ENCODE measurements at places on chromosomes 5 and 9.

DNA sequence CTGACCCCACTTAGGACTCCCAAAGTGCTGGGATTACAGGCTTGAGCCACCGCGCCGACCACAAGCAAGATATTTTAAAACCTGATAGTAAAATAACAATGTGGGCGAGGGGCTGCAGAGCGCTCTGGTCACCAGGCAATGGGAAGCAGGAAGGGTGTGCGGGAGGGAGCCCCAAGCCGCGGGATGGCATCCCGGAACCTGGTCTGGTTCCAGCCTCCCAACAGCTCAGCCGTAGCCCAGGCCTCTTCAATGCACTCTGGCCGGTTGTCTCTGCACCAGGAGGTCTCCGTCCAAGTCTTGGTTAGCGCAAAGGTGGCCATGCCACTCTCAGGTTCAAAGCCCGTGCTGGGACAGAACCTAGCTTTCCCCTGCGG lies 694 bp upstream of the UAP1L1 start:
- no peak for DNase-seq

DNA sequence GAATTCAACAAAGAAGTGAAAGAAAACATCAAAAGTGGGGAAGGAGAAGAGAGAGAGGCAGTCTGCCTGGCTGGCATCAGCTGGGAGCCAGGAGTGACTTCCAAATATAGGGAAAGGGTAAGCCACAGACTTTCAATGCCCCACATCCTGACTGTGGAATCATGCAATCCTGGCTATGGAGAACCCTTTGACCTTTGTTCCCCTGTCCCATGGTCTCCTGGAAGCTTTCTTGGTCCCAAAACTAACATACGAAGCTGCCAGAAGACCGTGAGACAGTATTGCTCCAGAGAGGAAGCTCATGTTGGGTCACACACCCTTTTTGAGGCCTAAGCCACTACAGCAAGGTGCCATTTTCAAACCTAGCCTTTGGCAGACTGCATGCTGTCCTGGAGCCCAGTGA lies 665.5 kb downstream of the ELAVL2 start:
- no peak for DNase-seq

DNA sequence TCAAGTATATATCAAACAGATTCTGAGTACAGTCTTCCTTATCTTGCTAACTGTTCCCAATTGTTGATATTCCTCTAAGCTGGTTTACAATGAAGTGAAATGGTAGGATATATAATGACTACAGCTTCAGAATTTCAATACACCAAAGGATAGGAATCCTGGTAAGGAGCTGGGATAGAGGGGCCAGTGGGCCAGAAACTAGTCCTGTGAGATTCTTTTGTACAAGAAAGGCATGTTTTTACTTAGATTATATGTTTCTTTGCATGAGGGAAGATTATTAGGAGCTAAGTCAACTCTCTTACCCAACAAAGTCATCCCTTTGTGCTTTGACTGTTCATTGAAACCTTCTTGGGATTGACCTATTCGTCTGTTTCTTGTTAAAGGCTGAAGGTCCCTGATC lies 435.7 kb downstream of the PLK2 start:
- DNase-seq, result no peak

- DNase-seq, result no peak
These were observed 149.5 kb downstream of the PCSK1 start for GRCh38 chr5:96283589-96283988.

- DNase-seq, result no peak
These were observed 9.9 kb downstream of the RBM27 start for GRCh38 chr5:146213210-146213826.

DNA sequence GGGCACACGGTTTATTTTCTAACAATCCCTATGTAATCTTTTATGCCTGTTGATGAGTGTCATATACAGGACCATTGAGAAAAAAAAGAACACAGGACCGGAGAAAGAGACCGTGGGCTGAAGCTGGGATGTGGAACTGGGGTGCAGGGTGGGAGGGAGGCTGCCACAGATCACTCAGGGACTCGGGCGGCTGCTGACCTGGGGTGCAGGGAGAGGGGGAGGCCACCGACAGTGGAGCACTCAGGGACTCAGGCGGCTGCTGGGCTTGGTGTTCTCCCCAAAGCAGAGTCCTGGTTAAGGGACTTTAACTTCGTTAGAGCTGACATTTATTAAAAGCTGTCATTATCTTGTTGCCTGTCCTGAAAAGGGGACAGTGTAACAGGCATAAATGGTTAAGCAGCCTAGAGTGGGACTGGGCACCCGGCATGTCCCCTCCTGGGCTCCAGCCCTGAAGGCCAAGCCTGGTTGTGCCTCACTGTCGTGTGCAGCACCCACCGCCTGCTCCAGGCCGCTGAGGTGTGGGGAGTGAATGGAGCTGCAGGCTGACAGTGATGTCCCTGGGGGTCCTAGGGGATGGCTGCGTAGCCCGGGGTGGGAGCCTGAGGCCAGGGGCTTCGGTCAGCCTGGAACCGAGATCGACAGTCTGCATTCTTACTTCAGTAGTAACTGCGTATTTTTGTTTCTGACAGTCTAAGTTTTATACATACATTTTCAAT lies 14.0 kb downstream of the NDUFS6 start:
- DNase-seq, result no peak

DNA sequence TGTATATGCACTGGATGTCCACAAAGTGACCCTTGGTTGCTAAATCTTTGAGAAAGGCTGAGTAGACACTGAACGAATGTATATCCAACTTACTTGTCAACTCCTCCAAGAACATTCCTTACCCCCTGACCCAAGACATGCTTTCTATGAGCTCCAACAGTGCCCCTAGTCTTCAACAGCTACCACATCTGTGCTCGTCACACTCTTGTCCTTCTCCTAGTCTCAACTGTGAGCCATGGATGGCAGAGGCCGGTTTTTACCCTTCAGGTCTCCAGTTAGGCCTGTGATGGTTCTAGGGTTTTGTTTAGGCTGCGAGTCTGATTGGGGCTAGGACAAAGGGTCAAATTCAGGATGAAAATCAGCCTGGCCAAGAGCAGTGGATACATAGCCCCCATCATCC lies 19.0 kb upstream of the GPX3 start:
- DNase-seq, result no peak

GRCh38 chr5:180522330-180522729 lies 28.2 kb downstream of the CNOT6 start:
- no peak for DNase-seq

DNA sequence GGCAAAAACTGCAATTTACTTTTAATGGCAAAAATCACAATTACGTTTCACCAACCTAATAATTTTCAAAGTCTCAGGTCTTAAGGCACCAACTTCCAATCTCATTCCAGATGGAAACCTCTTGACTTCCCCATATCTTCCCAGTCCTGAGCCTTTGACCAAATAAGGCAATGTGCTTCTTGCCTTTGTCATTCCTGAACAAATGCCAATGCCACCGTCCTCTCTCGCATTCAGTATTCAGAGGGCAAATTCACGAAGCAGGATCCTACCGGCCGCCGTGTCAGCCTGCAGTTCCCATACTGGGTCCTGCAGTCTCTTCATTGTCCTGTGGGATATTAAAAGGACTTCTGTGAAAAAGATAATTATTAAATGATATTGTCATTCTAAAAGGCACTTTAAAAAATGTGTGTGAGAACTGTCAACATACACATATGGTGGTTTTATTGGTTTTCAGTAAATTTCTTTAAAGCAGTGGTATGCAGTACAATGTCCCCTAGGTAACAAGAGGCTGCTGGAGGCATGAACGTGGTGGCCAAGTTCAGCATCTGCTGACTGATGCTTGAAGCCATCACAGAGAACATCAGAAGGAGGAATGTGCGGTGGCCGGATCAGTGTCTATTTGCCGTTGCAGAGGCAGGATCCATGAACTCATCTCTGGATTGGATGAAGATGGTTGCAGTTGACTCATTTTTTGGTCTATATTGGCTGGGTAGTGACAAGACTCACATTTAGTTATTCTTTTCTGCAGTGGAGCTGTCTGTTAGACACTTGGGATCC lies 101.4 kb upstream of the IRX4 start:
- no peak for DNase-seq

- DNase-seq, result no peak
These were observed 53.9 kb upstream of the TRIM32 start for GRCh38 chr9:116632990-116633838.

- no peak for DNase-seq
These were observed 111.2 kb downstream of the EDIL3 start for GRCh38 chr5:84273517-84273883.

GRCh38 chr5:6832994-6833393 lies 119.8 kb downstream of the TENT4A start:
- DNase-seq, result no peak

GRCh38 chr9:69325409-69326212 lies 596 bp downstream of the ENTREP1 start:
- DNase-seq, result no peak

DNA sequence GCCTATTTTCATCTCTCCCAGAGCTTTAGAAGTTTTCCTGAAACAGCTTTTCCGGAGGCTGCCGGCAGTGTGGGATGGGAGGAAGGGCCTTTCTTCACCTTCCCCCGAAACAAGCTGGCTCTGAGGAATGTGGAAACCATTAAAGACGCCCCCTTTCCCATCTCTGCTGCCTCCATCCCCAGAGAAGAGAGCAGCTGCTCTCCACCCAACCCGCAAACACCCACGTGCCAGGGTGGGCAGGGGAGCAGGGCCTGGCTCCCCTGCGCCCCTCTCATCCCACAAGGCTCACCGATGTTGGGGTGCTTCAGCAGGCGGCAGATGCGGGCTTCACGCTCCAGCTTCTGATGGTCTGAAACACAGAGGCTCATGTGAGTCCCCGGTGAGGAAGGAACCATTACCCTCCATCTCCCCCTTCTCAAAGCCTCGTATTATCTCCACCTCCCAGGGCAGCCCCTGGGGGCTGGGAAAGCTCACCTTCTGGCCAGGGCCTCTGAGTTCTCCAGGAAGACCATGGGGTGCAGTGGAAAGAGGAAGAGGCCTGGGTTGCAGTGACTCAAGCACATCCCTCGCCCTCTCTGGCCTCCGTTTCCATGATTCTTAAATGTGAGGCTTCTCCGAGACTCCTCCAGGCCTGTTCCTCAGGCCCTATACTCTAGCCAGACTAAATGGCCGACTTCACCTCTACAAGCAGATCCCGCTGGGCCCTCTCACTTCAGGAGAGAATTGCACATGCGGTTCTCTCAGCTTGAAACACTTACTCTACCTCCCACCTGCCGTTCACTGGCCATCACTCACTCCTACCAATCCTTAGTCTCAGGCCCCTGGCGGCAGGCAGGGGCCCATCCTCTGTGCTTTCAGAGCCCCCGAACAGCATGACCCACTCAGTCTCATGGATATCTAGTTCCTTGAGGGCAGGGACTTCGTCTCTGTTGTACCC lies 24.6 kb downstream of the CAMK2A start:
- no peak for DNase-seq

DNA sequence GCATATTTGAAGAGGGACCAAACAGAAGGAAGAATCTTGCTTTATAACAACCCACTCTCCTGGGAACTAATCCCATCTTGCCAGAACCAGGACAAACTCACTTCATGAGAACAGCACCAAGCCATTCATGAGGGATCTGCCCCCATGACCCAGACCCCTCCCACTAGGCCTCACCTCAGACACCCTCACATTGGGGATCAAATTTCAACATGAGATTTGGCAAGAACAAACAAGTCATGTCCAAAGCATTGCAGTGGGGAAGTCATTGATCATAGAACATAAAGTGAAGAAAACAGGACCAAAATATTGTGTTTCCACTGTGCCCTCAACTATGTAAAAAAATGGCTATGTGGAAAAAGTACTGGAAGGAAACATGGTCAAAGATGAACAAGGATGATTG lies 43.9 kb downstream of the MAP1B start:
- no peak for DNase-seq

- DNase-seq, result no peak
These were observed 2.9 kb upstream of the CNTRL start for GRCh38 chr9:121071756-121072421.

- DNase-seq, result no peak
These were observed 46.6 kb upstream of the IPPK start for GRCh38 chr9:92716557-92716956.

DNA sequence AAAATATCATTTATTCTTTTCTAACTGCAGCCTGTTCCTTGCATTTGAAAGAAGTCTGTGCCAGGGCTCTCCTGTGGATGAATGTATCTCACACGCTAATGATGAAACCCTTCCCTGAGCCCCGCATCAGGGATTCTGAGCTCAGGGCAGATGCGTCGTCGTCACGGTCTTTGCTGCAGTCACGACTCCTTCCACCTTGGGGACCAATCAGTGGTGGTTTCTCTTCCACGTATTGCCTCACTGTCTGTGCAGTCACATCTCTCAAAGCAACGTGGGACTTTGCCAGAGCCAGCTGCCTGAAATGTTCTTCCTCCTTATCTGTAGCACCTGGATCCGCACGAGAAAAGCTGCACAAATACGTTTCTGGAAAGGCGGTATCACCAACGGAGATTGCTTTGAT lies 13.9 kb upstream of the UBE2QL1 start:
- peak; percentile 8 for DNase-seq

DNA sequence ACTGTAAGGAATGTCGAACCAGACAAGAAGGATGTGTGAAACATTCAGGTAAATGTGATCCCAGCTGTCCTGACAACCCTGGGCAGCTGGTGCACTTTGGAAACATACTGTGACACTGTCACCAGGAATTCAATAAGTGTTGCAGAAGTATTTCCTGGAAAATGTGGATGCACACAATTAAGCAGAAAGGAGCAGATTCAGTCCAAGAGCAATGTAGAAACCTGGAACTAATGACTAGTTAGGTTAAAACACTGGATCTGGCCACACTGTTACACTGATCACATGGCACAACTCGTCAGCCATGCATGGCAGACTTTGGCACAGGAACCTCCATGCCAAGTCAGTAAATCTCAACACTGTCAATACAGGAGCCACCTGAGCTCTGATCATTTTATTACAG lies 109.0 kb downstream of the FAM174A start:
- no peak for DNase-seq

GRCh38 chr9:9603345-9603744 lies 1009.5 kb downstream of the PTPRD start:
- DNase-seq, result no peak

DNA sequence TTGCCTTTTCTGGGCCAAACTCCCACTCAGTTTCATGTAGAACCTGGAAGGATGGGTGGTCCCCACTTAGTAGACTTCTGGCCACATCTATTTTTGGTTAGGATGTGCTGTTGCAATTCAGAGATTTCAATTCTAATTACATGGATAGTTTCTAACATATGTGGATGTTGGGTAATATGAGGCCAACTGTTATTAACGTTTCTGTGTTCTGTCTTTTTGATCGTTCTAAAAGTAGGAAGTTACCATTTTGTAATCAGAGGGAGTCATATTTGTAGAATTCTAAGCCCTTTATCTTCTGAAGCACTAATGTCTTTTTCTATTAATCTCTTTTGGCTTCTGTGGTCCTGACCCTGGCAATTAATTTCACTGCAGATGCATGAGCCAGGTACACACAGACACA lies 141.6 kb upstream of the SPEF2 start:
- no peak for DNase-seq

- DNase-seq, result no peak
These were observed 43.8 kb downstream of the SPRY4 start for GRCh38 chr5:142281008-142281367.

DNA sequence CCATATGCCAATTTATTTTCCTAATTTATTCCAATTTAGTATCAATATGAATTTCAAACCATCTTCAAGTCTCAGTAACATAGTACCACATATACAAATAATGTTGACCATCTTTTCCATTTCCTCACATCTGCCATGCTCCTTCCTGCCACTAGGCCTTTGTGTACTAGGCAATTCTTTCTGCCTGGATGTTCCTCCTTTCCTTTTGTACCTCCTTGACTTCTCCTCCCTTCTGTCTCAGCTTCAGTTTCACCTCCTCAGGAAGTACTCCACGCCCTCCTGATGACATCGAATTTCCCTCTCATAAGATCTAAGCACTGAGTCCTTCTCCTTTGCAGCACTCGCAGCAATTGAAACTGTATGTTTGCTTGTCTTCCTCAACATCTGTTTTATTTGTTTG lies 53.9 kb downstream of the MEF2C start:
- DNase-seq, result peak; percentile 31

GRCh38 chr9:26983340-26983739 lies 22.1 kb downstream of the LRRC19 start:
- no peak for DNase-seq

All from putamen (tissue), 1 donor.